HAP-1 (cell line): ENCODE measurements at places on chromosomes 5 and 9.
A peak's percentile ranks its signal among the peaks of the same experiment; 100 is the strongest.

- peak; percentile 90 for DNase-seq
Measured at GRCh38 chr5:115329475-115329874, 33.0 kb upstream of the CCDC112 start.

DNA sequence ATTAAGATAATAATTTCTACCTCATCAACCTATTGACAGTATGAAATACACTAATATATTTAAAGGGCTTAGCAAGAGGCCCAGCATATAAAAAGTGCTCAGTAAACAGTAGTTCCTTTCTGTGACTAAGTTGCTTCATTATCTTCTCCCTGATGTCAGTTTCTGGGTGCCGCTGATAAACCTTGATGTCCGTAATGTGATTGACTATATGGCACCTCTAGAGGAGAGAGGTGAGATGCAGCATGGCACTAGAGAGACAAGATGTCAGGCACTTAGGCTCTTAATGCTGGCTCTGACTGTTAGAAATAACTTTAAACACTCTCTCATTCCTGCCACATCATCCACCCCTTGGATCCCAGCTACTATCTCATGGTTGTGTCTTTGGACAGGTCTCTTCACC, 455.9 kb upstream of the KLF4 start:
- no peak for DNase-seq

DNA sequence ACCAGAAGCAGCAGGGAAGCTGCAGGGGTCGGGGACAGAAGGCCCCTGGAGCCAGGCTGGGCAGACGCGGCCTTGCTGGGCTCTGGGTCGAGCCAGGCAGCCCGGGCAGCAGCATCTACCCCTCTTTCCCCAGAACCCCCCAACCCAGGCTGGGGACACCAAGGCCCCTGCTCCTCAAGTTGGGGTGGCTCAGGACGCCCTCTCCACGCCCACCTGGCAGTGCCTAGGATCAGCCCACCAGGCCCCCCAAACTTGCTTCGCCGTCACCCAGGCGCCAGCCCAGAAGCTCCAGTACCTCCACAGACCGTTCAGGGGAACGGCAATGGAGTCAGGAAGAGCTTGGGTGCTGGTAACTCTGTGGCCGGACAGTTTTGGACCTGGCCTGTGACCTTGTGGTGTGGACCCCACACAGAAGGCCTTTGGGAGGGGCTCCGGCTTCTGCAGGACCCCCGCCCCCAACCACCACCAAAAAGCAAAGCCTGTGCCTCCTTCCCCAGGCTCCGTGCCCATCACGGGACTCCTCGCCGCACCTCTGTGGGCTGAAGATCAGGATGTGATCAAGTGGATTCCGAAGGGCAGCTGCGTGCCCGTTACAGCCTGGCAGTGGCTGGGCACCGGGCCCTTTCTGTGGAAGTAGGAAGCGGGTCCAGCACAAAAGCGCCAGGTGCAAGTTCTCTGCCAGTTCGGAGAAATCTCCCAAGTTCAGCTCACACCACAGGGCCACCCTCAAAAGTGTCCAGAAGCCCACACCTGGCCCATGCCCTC, 2.1 kb downstream of the SLC12A7 start:
- DNase-seq, result no peak

DNA sequence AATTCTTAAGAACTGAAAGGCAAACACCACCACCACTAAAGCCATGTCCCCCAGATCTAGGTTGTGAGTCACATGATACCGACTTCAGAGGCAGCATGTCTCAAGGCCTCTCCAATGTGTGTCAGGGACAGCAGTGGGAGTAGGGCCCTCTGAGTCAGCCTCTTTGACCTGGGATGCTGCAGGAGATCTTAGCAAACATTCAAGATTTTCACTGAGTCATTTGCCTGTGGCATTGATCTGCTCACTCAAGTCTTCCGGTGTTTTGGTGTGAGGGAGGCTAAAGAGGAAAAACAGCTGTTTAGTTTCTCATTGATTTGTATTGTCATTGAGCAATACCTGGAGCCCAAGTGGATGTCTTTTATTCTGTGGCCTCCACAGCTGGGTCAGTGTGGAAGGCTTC, 36.1 kb downstream of the TMC1 start:
- DNase-seq, result peak; percentile 31

DNA sequence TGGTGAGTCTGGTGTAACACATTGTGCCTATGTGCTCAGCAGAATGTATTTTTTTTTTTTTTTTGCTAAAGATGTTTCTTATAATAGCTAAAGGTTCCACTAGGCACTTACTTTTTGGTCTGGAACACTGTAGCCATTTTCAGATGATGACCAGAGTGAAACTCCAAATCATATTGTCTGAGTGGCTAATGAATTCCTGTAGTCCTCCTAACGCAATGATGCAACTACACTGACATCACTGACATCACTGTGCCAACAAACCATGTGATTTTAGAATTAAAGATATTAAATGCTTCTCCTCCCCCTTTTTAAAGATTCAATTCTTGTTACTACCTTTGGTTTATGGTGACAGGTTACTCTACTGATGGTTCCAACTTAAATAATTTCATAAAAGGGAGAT, 28.8 kb downstream of the JAKMIP2 start:
- no peak for DNase-seq
